ENCODE measurements at places on chromosomes 7 and 10.
A peak's percentile ranks its signal among the peaks of the same experiment; 100 is the strongest.

DNA sequence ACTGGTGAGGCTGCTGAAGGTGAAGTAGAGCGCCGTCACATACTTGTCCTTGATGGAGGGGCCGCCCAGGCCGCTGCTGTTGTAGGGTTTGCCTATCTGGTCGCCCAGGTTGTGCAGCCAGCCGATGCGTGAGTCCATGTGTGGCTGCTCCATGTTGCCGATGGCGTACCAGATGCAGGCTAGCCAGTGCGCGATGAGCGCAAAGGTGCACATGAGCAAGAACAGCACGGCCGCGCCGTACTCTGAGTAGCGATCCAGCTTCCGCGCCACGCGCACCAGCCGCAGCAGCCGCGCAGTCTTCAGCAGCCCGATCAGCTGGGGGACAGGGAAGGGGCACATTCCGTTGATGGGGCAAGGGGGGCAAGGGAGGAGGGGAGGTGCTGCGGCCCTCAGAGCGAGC is 26.6 kb downstream of the KCNH2 start:
- DNase-seq: no peak

GRCh38 chr10:95485056-95485844 is 75.9 kb downstream of the SORBS1 start:
- DNase-seq: peak; percentile 32

DNA sequence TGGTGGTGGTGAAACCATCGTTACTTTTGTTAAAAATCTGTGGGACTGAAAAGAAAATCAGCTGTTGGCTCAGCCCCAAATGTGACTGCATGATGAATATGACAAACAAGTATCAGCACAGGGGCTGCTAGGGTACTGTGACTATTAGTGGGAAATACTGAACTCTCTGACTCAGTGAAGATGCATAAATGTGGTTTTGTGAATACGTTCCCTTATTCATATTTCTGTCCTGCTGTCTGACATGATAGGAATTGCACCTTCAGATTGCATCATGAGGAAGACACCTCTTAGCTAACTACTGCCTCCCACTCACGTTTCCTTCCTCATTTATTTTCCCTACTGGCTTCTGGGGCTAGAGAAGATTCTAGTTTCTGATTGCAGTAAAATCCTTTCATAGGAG is 1.4 kb downstream of the CLEC5A start:
- DNase-seq: peak; percentile 66

DNA sequence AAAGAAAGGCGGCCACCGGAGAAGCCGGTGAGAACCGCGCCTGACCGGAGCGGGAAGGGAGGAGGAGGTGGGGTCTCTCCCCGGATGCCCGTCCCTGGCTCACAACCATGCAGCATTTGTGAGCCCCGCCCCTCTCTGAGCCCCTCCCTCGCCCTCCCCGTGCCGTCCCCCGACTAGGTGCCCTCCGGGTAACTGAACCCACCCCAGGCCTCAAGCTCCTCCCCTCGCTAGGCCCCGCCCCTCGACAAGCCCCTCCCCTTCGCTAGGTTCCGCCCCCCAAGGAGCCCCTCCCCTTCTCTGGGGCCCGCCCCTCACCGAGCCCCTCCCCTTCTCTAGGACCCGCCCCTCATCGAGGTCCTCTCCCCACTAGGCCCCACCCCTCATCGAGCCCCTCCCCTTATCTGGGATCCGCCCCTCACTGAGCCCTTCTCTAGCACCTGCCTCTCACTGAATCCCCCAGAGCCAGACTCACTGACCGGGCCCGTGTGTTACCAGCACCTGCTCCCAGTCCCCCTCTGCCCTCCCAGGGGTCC is 42.2 kb upstream of the HSPB1 start:
- peak; percentile 78 for DNase-seq

GRCh38 chr10:98425511-98426352 is 10.8 kb upstream of the PYROXD2 start:
- DNase-seq: peak; percentile 84

DNA sequence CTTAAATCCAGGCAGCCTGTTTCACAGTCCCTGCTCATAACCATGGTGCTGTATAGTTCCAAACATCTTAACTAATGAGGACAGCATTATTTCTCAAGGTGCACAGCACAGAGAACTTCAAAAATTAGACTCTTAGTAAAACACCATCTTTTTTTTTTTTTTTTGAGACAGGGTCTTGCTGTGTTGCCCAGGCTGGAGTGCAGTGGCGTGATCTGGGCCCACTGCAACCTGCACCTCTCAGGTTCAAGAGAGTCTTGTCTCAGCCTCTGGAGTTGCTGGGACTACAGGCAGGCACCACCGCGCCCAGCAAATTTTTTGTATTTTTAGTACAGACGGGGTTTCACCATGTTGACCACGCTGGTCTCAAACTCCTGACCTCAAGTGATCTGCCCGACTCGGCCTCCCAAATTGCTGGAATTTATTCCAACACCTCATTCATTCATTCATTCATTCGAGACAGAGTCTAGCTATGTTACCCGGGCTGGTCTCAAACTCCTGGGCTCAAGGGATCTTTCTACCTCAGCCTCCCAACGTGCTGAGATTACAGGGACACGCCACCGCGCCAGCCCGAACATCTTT is 507 bp upstream of the TMEM254 start:
- DNase-seq: no peak

DNA sequence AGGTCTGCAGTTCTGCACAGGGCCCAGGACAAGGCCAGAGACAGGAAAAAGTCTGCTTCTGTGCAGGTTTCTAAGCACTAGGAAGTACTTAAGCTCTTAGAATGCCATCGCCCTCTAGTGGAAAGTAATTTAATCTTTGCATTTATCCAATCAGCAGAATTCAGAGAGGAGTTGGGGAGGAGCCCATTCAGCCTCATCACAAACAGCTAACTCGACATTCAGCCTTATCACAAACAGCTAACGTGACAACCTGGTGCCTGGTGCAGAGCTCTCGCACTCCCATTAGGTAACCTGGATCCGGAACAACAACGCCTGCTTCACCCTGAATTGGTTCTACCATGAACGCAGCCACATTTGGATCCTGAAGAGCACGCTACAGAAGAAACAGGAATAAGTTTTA is 15.2 kb downstream of the OAT start:
- DNase-seq: peak; percentile 96

GRCh38 chr10:29408847-29409240 is 120.0 kb downstream of the LYZL1 start:
- no peak for DNase-seq

DNA sequence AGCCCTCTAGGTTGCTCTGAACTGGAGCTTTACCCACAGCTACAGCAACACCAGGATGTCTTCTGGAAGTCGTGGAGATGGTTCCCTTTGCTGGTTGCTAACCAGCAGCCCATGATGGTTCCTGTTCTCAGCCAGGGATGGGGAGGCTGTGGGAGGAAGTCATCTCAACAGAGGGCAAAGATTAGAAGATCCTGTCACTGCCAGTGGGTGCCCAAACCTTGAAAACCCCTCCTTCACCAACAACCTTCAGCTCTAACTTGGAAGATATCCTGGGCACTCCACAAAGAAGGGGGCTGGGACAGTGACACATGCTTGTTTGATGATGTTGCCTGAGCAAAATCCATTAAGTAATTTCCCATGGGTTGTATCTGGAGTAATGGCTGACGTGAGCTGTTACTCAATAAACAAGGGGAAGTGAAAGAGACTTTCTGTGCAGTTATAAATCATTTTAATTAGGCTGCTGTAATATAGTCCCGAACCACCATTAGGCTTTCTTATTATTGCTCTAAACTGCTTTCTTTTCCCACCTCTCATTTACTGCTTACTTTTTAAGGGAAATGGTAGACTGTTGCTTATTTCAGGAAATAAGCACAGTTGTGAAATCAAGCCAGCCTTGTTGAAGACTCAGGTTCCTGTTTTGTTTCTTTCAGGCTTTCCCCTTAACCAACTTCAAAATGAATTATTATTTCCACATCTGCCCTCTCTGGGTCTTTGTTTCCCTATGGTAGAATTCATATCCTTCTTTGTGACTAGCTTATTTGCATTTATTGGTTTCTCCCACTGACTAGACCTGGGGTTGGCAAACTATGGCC is 124.8 kb downstream of the PPP1R17 start:
- DNase-seq: peak; percentile 77

DNA sequence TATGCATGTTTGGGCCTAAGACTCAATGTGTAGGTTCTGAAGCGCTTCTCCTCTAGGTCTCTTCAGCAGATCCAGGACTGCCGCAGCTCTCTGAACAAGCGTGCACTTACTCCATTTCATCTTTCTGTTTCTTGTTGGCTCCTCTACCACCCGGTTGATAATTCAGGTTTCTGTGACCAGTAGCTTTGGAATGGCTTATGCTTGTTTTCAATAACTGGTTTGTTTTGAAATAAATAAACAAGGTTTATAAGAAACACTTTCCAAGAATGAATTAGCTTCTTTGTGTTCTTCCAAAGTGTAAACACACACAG is 1.5 kb downstream of the MDFIC start:
- DNase-seq: no peak

DNA sequence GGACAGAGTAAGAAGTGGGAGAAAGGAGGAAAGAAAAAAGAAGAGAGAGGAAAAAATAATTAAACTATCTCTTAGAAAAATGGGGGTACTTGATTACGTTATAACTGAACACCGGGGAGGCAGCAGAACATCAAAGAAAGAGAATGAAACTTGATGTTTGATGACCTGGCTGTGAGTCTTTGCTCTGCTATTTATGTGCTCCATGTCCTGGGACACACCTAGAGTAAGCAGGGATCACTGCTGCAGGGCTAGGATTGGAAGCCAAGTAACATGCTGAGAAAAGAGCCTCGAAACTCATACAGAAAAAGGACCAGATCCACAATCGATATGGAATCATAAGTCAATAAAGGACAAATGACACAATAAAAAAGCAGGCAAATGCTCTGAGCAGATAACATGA is 56.7 kb upstream of the COL13A1 start:
- no peak for DNase-seq

DNA sequence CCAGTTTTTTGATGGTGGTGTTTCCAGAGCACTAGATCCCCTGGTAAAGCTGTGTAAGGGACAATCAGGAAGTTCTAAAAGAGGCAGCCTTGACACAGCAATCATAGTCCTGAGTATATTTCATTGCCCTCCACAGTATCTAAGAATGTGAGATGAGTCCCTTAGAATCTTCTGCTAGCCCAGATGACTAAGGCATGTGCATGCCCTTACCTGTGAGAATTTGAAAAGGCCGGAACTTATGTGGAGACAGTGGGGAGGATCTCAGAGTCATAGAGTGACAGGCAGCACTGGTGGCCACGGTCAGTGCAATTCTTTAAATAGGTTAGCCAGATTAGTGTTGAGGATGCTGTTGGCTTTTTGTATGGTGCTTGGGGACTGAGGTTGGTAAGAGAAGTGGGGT is 361.4 kb upstream of the VSTM2A start:
- DNase-seq: no peak

- DNase-seq: peak; percentile 35
Observed at GRCh38 chr7:90320418-90320800, 695 bp downstream of the FAM237B start.

DNA sequence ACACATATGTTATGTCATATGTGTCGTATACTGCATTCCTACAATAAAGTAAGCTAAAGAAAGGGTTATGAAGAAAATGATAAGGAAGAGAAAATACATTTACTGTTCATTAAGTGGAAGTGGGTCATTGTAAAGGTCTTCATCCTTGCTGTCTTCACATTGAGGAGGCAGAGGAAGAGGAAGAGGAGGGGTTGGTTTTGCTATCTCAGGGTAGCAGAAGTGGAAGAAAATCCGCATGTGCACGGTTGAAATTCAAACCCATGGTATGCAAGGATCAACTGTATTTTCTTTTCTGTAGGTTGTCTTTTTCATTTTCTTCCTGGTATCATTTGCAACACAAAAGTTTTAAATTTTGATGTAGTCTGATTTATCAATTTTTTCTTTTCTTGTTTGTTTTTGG is 6.3 kb downstream of the PLEKHA8 start:
- peak; percentile 80 for DNase-seq

GRCh38 chr10:44689368-44689767 is 221.8 kb upstream of the TMEM72 start:
- no peak for DNase-seq

- no peak for DNase-seq
Observed at GRCh38 chr7:98500764-98501163, 99.9 kb upstream of the BAIAP2L1 start.

GRCh38 chr10:25483999-25484398 is 309.2 kb downstream of the GPR158 start:
- DNase-seq: no peak

- DNase-seq: no peak
Observed at GRCh38 chr10:64010711-64011110, 489.5 kb downstream of the REEP3 start.

GRCh38 chr7:146262527-146262926 is 145.9 kb downstream of the CNTNAP2 start:
- DNase-seq: no peak

GRCh38 chr7:27175626-27176523 is 1.8 kb upstream of the HOXA10 start:
- no peak for DNase-seq

- DNase-seq: peak; percentile 49
Observed at GRCh38 chr10:29555091-29555745, 79.6 kb downstream of the SVIL start.

DNA sequence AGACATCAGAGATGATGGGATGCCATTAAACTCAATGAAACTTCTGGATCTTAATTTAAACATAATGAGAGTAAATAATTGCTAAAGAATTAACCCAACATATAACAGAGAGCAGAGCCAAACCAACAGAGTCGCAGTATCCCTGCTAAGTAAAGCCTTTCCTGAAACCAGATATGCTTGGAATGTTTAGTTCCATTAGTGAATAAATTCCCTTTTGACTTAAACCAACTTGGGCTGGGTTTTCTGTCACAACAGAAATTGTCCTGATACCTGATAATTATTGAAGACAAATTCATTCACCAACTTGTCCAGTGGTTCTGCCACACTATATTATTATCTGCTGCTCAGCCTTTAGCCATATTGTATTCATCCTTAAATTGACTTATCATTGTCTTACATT is 286.7 kb downstream of the FZD1 start:
- no peak for DNase-seq

DNA sequence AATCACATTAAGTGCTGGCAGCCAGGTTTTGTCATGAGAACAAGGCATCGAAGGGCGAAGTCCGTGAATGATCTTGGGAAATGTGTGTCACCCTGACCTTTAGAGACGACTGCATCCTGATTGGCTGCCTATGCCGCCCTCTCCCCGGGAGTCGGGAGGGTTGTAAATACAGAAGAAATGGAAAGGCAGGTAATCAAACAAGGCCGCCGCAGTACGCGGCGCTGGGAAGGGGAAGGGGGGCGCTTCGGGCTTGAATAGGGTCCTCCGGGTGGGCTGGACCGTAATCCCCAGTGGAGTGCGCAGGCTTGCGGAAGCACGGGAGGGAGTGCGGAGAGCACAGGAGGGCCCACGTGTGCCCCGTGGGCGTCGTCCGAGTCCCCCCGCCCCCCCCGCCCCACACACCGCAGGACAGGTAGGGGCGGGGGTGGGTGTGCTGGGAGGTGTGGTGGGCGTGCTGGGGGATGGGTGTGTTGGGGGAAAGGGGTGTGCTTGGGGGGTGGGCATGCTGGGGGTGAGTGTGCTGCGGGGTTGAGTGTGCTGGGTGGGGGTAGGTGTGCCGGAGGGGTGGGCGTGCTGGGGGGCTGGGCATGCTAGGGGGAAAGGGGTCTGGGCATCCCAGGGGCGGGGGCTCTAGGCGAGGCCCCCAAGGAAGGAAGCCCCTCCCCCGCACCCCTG is 169.4 kb downstream of the ARHGAP12 start:
- peak; percentile 28 for DNase-seq

All from hematopoietic multipotent progenitor cell treated with erythropoietin and hydrocortisone succinate and interleukin-3 and kit ligand, for 4 days (in vitro differentiated cells).